ENCODE measurements at places on chromosomes 7 and 10. TPM values are rescaled to one million over a fixed set of nuclear protein-coding genes. Genes with fewer than 3 reads are reported as not detected.

The ZNF282 gene
- 20.2 TPM for total RNA-seq

The CAMK1D gene
- total RNA-seq, result 2.0 TPM

The AQP1 gene
- total RNA-seq, result 10.3 TPM

The TET1 gene
- 2.5 TPM for total RNA-seq

The TAS2R4 gene
- total RNA-seq, result 0.25 TPM

The MSMB gene
- total RNA-seq, result not detected

The C10orf62 gene
- 0.13 TPM for total RNA-seq

The NPSR1 gene
- not detected for total RNA-seq

The ABI1 gene
- total RNA-seq, result 29.0 TPM

The FOXI2 gene
- not detected for total RNA-seq

The CALHM3 gene
- not detected for total RNA-seq

The MALRD1 gene
- total RNA-seq, result 0.13 TPM

The SNCG gene
- total RNA-seq, result 8.6 TPM

The NKX6-2 gene
- total RNA-seq, result 0.76 TPM

The BRAF gene
- total RNA-seq, result 6.7 TPM

The TRPV5 gene
- not detected for total RNA-seq

The AHCYL2 gene
- 10.6 TPM for total RNA-seq

The TRPV6 gene
- total RNA-seq, result not detected

The BMPER gene
- 2.6 TPM for total RNA-seq

The NME8 gene
- not detected for total RNA-seq

The TAS2R3 gene
- total RNA-seq, result 0.25 TPM

The ANKRD7 gene
- 1.6 TPM for total RNA-seq

The CDHR3 gene
- 1.1 TPM for total RNA-seq

The ETV1 gene
- 15.6 TPM for total RNA-seq

Measured in mesangial cell (primary cell).